A549 treated with DMSO at 1 μM for 4 hours (cell line): ENCODE measurements at places on chromosomes 6 and 20. TPM values are rescaled to one million over a fixed set of nuclear protein-coding genes. Genes with fewer than 3 reads are reported as not detected.

NAPB gene
- total RNA-seq: 3.2 to 4.2 TPM (median 3.9 TPM) in 5 replicates

RGS17 gene
- 5.4 to 8.7 TPM (median 7.6 TPM) in 5 replicates for total RNA-seq

SALL4 gene
- 1.3 to 2.2 TPM (median 1.6 TPM) in 5 replicates for total RNA-seq

EGFL8 gene
- total RNA-seq: 0.73 to 2.2 TPM (median 1.5 TPM) in 5 replicates

C20orf204 gene
- total RNA-seq: 0.19 to 0.39 TPM (median 0.33 TPM) in 5 replicates

MTFR2 gene
- total RNA-seq: 11.0 to 14.2 TPM (median 13.0 TPM) in 5 replicates

NMBR gene
- total RNA-seq: not detected in 5 replicates

VNN1 gene
- total RNA-seq: 0.09 to 0.15 TPM (median 0.10 TPM) in 5 replicates
